GM12878 (cell line): ENCODE measurements at places on chromosomes 6 and 20. TPM values are rescaled to one million over a fixed set of nuclear protein-coding genes. Genes with fewer than 3 reads are reported as not detected.
A peak's percentile ranks its signal among the peaks of the same experiment; 100 is the strongest.

DNA sequence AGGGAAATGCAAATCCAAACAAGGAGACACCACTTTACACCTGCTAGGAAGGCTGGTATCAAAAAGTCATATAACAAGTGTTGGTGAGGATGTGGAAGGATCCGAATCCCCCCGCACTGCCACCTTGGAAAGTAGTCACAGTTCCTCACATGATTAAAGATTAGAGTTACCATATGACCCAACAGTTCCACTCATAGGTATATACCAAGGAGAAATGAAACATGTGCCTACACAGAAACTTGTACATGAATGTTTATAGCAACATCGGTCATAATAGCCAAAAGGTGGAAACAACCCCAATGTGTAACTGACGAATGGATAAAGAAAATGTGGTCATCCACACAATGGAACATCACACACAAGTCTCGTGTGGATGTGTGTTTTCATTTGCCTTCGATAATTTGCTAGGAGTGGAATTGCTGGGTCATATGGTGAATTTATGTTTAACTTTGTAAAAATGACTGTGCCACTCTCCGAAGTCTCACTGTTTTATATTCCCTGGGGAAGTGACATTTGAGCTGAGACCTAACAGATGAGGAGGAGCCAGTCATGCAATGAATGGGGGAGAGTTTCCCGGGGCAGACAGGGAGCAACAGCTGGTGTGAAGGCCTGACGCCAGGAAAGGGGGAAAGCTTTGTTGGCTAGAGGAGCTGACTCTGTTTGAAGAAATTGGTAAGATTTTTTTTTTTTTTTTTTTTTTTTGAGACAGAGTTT is 125.9 kb upstream of the MLN start:
- no peak overlapping the region for H3K4me3 ChIP-seq
- H3K4me1 ChIP-seq, result no peaks in the 10 kb centered on the region
- peaks cover 2% of the 10 kb centered on the region; the same call in 1 of the 2 replicates for H3K27me3 ChIP-seq

DNA sequence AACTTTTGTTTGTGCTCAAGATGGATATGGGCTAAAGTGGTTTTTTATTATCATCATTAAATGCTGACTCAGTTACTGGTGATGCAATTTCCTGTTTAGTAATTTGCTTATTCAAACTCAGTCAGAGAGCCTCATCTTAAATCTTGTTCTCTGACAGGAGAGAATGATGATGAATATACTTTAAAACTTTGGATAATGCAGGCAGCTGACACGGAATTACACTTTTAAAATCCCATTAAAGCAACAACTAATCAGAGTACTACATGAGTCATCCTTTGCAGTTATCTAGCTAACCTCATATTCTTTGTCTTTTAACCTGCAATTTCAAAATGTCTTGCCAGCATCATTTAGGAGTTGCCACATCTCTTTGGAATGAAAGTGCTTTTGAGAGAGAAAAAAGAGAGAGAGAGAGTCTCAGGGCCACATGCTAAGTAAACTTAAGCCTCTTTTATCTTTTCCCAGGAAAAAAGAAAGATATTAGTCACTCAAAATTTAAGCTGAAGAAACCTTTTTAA is 9.2 kb upstream of the C6orf141 start:
- H3K36me3 ChIP-seq, result no peaks in the 10 kb centered on the region
- no peaks in the 10 kb centered on the region for H3K4me1 ChIP-seq
- no peak for DNase-seq
- H3K27me3 ChIP-seq, result no peaks in the 10 kb centered on the region
- H3K27ac ChIP-seq, result no peak overlapping the region

DNA sequence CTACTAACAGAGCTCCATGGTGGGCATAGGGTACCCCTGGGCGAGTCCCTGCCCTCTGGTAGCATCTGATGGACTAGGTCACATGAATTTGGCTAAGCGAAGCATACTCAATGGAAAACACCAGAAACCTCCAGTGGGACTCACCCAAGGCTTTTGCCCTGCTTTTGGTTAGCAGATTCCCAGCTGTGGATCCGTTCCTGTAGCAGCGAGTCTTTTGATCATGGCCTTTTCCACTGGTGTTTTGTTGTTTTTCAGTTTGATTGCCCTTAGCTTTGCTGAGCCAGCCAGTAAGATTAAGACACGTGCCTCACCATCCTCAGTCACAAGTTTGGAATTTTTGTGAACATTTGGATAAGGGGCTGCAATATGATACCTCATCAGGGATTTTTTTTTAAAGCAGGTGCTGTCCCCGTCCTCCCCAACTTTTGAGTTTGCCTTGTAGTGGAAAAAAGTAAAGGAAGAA is 8.0 kb downstream of the TNFAIP3 start:
- H3K4me3 ChIP-seq, result peak overlapping the region; percentile 99
- peak overlapping the region; percentile 88 for H3K27ac ChIP-seq
- H3K27me3 ChIP-seq, result no peaks in the 10 kb centered on the region
- DNase-seq, result no peak

- H3K27me3 ChIP-seq, result no peaks in the 10 kb centered on the region
- H3K4me3 ChIP-seq, result no peak overlapping the region
- no peak overlapping the region for H3K27ac ChIP-seq
- no peaks in the 10 kb centered on the region; the same call in 1 of the 2 replicates for H3K4me1 ChIP-seq
Observed at GRCh38 chr6:37874726-37875125, 55.2 kb downstream of the ZFAND3 start.

- peaks cover 4% of the 10 kb centered on the region; the same call in 1 of the 2 replicates for H3K4me1 ChIP-seq
- no peaks in the 10 kb centered on the region for H3K27me3 ChIP-seq
- no peak overlapping the region for H3K4me3 ChIP-seq
- H3K36me3 ChIP-seq, result no peaks in the 10 kb centered on the region
- H3K27ac ChIP-seq, result no peak overlapping the region
- DNase-seq, result no peak
Observed at GRCh38 chr6:15739867-15740266, 77.0 kb upstream of the DTNBP1 start.

DNA sequence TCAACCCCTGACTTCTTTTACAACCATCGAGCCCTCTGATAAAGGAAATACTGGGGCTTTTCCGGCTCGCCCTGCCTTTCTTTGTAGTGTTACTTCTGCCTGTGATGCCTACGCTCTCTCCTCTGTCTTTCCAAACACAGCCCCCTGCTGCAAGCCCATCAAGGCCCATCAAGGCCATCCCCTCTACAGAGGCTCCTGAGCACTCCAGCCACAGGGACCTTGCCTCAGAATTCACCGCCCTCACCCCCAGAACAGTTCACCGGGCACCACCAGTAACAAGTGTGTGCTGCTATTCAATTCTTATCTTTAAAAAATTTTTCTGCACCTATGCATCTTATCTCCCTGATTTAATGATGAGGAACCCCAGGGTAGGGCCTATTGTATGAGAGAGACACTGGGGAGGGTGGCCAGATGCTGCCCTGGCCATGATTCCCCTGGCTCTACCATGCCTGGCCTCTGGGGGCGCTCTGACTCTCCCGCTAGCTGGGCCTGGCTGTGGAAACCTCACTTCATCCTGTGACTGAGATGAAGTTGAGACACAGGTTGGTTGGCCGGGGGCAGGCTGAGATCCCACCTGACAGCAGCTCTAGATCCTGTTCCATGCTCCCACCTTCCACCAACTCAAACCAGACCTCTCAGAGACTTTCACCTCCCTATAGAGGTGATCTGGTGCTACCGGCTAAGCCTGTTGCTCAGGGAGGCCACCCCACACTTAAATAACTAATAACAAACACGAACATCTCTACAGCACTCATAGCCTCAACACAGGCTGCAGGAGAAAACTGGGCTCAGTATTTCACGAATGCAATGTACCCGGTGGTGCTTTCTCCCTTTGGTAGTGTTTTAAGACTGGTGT is 19.2 kb upstream of the GLP1R start:
- no peak overlapping the region for H3K4me3 ChIP-seq
- H3K36me3 ChIP-seq, result no peaks in the 10 kb centered on the region
- H3K27ac ChIP-seq, result no peak overlapping the region
- H3K27me3 ChIP-seq, result no peaks in the 10 kb centered on the region; the same call in 1 of the 2 replicates
- no peaks in the 10 kb centered on the region for H3K4me1 ChIP-seq

GRCh38 chr6:159169557-159170332 is 545 bp downstream of the FNDC1 start:
- no peaks in the 10 kb centered on the region for H3K36me3 ChIP-seq
- no peak overlapping the region for H3K27ac ChIP-seq
- no peak overlapping the region for H3K4me3 ChIP-seq
- H3K27me3 ChIP-seq, result peaks cover 33% of the 10 kb centered on the region

GRCh38 chr6:112372226-112372806 is 25.2 kb downstream of the RFPL4B start:
- H3K4me3 ChIP-seq, result no peak overlapping the region
- no peak overlapping the region for H3K27ac ChIP-seq
- no peaks in the 10 kb centered on the region for H3K27me3 ChIP-seq
- no peak for DNase-seq

GRCh38 chr6:88775866-88776571 is 187.4 kb downstream of the RNGTT start:
- H3K4me3 ChIP-seq, result no peak overlapping the region
- H3K27ac ChIP-seq, result peak overlapping the region; percentile 39; the same call in 1 of the 2 replicates
- H3K27me3 ChIP-seq, result no peaks in the 10 kb centered on the region
- DNase-seq, result no peak

DNA sequence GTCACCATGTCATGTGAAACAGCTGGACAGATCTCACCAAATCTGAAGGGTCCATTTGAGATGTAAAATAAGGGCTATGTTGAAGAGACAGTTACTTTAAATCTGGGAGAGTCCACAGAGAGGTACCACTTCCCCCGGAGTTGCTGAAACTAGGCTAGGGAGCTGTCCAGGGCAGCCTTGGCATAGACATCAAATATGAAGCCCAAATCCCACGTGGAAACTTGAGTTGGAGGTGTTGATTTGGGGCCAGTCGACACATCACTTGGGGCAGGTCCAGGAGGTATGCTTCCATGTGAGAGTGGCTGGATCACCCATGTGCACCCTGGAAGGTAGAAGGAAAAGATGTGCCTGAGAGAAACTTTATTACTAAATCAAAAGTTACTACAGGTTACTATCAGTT is 12.0 kb upstream of the SERPINB9 start:
- H3K27me3 ChIP-seq, result no peaks in the 10 kb centered on the region
- no peak overlapping the region for H3K4me3 ChIP-seq
- no peak for DNase-seq
- H3K4me1 ChIP-seq, result peaks cover 13% of the 10 kb centered on the region
- H3K27ac ChIP-seq, result no peak overlapping the region
- no peaks in the 10 kb centered on the region for H3K36me3 ChIP-seq

DNA sequence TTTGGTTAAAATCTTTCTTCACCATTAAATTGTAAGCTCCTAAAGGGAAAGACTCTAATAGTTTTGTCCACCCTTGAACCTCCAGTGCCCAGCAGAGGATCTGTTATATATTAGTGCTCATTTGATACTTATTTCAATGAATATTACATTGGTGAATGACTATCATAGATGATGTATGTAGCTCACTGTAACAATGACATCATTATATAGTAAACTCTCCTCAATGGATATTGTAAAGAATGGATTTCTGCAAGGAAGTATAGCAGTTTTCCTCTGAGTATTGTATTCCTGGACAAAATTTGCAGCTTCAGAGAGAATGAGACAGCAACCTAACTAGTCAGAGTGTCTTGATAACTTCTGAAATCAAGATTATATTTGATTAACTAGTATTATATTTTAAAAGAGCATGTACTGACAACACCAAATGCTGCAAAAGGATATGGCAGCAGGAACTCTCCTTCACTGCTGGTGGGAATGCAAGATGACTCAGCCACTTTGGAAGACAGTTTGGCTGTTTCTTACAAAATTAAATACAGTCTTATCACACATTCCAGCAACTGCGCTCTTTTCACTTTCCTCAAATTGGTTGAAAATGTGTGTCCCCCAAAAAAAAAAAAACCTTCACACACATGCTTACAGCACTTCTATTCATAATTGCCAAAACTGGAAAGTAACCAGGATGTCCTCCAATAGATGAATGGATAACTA is 189.8 kb upstream of the OPRM1 start:
- no peak for DNase-seq
- H3K36me3 ChIP-seq, result no peaks in the 10 kb centered on the region
- no peaks in the 10 kb centered on the region for H3K4me1 ChIP-seq
- no peaks in the 10 kb centered on the region for H3K27me3 ChIP-seq
- H3K27ac ChIP-seq, result no peak overlapping the region

GRCh38 chr20:60137657-60138245 is 179.5 kb downstream of the CDH26 start:
- no peaks in the 10 kb centered on the region for H3K27me3 ChIP-seq
- H3K36me3 ChIP-seq, result no peaks in the 10 kb centered on the region
- no peak for DNase-seq
- peak overlapping the region; percentile 67; the same call in 1 of the 2 replicates for H3K4me3 ChIP-seq
- no peaks in the 10 kb centered on the region for H3K4me1 ChIP-seq

- no peaks in the 10 kb centered on the region for H3K27me3 ChIP-seq
- H3K36me3 ChIP-seq, result no peaks in the 10 kb centered on the region
- H3K4me1 ChIP-seq, result peaks cover 24% of the 10 kb centered on the region
- H3K27ac ChIP-seq, result peak overlapping the region; percentile 96
- peak overlapping the region; percentile 54 for H3K4me3 ChIP-seq
Observed at GRCh38 chr6:34223381-34223955, 13.2 kb upstream of the HMGA1 start.

DNA sequence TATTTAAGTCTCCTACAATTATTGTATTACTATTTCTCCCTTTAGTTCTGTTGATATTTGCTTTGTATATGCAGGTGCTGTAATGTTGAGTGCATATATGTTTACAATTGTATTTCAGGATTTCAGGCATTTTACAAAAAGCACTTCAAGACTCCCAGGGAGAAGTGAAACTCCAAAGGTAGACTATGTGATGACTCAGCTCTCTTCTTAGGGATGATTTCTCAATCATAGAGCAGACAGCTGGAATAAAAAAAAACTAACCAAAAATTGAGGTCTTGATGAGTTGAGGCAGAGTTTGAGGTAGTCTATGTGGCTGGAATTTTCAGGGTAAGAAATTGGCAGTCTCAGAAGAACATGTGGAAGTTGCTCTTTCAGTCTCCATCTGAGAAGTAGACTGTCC is 786.1 kb downstream of the TFAP2A start:
- H3K4me3 ChIP-seq, result no peak overlapping the region
- H3K27me3 ChIP-seq, result no peaks in the 10 kb centered on the region
- no peaks in the 10 kb centered on the region for H3K4me1 ChIP-seq
- H3K27ac ChIP-seq, result no peak overlapping the region

DNA sequence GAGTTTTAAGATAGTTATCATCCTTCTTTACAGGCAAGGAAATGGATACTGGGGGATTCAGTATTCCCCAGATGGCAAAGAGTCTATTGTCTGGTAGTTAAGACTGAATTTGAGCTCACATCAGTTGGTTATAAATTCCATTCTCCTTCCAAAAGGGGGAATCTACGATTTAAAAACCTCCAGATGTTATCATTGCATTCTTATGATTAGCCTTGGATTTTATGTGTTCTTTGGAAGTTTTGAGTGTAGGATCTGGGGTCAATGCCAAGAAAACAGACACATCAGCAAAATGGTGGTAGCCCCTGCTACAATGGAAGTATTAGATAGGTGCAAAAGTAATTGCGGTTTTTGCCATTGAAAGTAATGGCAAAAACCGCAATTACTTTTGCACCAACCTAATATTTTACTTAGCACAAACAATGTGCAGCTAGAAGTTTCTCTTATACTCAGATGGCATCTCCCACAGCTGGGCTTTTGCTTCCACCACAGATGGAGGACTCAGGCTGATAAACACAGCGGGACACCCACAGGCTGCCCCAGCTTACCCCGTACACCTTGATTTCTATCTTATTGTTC is 168.2 kb upstream of the RIN2 start:
- no peak overlapping the region for H3K4me3 ChIP-seq
- H3K36me3 ChIP-seq, result no peaks in the 10 kb centered on the region
- H3K27me3 ChIP-seq, result no peaks in the 10 kb centered on the region; the same call in 1 of the 2 replicates
- H3K27ac ChIP-seq, result no peak overlapping the region

Gene ISM1
- not detected in 2 replicates for total RNA-seq

Gene WFDC12
- not detected in 2 replicates for total RNA-seq

Gene VEGFA
- 24.5 and 29.5 TPM in 2 replicates for total RNA-seq

Gene ERVFRD-1
- total RNA-seq, result not detected in 2 replicates

Gene GGT7
- 12.0 and 14.1 TPM in 2 replicates for total RNA-seq

Gene PRELID3B
- total RNA-seq, result 86.1 and 96.0 TPM in 2 replicates

Gene RSPO4
- not detected in 2 replicates for total RNA-seq

Gene SHLD1
- total RNA-seq, result 18.1 and 19.2 TPM in 2 replicates
